Stimulated activated CD4-positive, alpha-beta T cell treated with anti-CD3 and anti-CD28 coated beads, TNF-alpha, amount 100 ng/mL, for 4 hours (primary cell): ENCODE measurements at places on chromosomes 12 and 14.

DNA sequence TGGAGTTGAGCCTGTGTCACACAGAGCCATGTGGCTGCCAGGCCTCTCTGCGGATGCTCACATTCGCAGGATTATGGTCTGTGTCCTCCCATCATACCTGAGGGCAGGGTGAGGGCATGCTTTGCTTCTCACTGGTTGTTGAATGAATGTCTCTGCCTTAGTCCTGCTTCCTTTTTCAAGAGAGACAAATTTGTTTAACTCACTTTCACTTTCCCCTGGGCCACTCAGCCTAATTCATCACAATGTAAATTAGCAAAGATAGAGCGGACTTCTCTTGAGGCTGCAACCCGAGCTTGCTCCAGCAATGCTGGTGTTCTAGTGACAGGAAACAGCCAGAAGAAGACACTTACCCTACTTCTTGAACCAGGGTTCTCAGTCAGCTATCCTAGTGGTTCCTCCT lies 35.5 kb upstream of the PAX9 start:
- DNase-seq: no peak

DNA sequence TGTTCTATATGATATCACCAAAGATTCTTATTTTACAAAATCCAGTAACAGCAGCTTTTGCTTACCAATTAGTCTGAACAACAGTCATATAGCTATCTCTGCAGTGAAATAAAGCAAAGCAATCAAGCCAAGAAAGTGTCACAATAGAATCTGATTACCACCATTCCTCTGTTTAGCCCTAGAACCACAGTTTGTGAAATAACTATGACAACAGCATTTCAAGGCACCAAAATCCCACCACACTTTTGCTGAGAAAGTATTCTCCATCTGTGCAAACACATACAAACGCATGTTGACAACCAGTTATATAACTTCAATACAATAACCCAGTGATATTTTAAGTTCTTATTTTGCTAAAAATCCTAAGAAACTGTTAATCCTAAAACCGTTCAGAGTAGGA lies 7.4 kb downstream of the PPP1R13B start:
- no peak for DNase-seq

- DNase-seq: no peak
These were observed 96.5 kb upstream of the VASH1 start for GRCh38 chr14:76664790-76665189.

GRCh38 chr12:123900871-123901376 lies 71.7 kb downstream of the CCDC92 start:
- no peak for DNase-seq

DNA sequence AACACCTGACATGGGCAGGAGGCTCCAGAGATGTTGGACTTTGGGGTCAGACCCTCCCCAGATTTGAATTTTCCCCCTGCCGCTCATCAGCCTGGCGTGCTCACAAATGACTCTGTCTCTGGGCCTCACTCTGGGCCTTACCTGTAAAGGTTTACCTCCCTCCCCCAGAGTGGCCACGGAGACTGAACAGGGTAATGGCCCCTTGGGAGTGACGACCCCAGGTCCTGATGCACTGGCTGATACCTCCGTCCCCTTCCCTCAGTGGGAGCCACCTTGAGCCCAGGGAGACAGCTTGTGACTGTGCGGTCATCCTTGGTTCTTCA lies 7.0 kb downstream of the SLC25A29 start:
- no peak for DNase-seq

DNA sequence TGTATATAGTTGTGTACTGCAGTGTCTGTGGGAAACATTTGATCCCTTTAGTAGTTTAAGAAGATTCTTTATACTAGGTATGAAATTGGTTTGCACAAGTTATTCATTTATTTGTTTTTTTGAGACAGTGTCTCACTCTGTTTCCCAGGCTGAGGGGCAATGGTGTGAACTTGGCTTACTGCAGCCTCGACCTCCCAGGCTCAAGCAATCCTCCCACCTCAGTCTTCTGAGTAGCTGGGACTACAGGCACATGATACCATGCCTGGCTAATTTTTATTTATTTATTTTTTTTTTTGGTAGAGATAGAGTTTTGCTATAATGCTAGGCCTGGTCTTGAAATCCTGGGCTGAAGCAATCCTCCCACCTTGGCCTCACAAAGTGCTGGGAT lies 209.4 kb downstream of the RASSF9 start:
- DNase-seq: no peak

DNA sequence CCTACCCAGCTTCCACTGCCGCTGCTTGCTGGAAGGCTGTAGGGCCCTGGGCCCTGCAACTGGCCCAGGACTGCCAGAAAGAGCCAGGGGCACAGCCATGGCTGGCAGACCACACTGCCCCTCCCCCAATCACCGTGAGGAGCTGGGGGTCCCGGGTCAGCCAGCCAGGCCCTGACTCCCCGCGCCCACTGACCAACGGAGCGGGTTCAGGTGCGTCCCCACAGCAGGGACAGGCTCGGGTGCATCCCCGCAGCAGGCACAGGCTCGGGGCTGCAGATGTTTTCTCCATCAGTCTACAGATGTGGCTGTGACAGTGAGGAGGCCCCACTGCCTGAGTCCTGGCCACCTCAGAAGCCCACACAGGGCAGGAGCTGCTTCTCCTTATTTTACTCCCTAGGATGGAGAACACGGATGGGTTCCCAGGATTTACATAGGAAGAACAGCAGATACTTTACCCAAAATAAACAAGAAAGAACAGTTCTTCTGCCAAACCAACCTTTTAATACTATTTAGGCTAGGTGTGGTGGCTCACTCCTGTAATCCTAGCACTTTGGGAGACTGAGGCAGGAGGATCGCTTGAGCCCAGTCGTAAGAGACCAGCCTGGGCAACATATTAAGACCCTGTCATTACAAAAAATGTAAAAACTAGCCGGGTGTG lies 61.1 kb downstream of the TESC start:
- no peak for DNase-seq

- no peak for DNase-seq
These were observed 19.4 kb downstream of the UTP20 start for GRCh38 chr12:101299346-101299745.

GRCh38 chr14:64877846-64878245 lies 1.9 kb downstream of the SPTB start:
- DNase-seq: no peak

- DNase-seq: no peak
These were observed 166.1 kb upstream of the CCND2 start for GRCh38 chr12:4107436-4107878.

- no peak for DNase-seq
These were observed 69.1 kb downstream of the VCPKMT start for GRCh38 chr14:50047274-50047676.

- no peak for DNase-seq
These were observed 10.0 kb downstream of the MARK3 start for GRCh38 chr14:103395244-103395643.

DNA sequence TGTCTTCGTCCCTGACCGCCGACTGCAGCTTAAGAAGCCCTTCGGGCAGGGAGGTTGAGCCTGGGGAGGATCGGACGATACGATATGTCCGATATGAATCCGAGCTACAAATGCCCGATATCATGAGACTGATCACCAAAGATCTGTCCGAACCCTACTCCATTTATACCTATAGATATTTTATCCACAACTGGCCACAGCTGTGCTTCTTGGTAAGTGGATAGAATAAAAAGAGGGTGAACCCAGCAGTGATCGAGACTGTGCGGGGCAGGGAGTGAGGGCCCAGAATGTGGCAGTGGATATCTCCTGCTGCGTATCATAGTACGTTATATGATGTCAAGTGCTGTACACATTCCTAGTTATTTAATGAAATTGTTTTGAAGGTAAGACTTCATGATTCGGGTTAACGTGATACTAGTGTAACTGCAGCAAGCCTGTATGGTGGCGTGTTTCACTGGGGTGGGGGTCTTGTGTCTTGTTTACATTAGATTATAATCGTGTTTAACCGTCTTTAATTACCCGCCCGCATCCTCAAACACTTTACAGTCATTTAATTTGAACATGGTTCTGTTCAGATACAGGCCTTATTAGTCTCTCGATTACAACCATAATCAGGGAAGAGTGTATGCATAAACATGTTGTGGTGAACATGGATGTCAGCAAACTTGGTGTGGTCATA lies 1.3 kb downstream of the NAA30 start:
- no peak for DNase-seq

GRCh38 chr14:36256126-36256801 lies 64.2 kb downstream of the MBIP start:
- DNase-seq: no peak

GRCh38 chr14:72544615-72545387 lies 349.1 kb downstream of the DPF3 start:
- DNase-seq: no peak

- DNase-seq: peak; percentile 21
These were observed 1.2 kb downstream of the DYRK2 start for GRCh38 chr12:67649570-67650387.

GRCh38 chr12:59151243-59151642 lies 230.9 kb upstream of the LRIG3 start:
- DNase-seq: no peak

DNA sequence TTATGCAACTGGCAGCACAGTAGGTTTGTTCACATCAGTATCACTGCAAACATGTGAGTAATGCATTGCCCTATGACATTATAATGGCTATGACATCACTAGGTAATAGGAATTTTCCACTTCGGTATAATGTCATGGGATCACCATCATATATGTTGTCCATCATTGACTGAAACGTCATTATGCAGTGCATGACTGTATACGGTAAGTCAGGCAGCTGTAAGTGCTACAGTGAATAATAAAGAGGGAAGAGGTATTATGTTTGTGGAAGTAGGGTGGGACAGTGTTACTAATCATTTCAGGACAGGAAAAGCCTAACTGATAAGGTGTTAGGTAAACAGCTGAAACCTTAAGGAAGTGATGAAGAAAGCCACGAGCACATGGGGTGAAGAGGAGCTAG lies 68.1 kb downstream of the ANO4 start:
- DNase-seq: no peak

DNA sequence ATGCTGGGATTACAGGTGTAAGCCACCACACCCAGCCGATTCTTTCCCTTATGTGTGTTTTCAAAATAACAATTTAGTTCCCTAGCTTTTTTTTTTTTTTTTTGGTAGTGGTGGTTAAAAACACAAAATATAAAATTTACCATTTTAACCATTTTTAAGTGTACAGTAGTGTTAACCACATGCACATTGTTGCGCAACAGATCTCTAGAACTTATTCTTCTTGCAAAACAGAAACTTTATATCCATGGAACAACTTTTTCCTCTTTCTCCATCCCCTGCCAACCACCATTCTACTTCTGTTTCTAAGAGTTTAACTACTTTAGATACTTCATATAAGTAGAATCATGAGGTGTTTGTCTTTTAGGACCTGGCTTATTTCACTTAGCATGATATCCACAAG lies 1.1 kb upstream of the NDUFA12 start:
- no peak for DNase-seq

DNA sequence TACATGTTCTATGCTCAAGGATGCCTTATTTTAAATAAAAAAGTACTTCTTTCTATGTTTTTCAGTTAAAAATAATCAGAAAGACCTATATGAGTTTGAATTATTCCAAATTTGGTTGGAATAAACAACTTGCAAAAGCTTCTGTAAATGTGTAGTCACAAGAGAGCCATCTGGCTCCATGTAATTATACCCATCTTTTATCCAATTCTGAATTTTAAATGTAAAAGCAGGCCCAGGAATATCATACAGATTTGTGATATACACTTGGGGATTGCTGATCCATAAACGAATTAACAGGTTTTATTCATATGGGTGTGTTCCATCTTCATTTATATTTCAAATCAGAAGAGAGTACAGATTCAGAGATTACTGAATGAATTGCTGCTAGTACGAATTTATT lies 329.2 kb upstream of the LRFN5 start:
- DNase-seq: no peak

GRCh38 chr12:203462-204260 lies 10.3 kb downstream of the SLC6A12 start:
- DNase-seq: no peak

GRCh38 chr12:24708718-24709117 lies 240.2 kb downstream of the BCAT1 start:
- no peak for DNase-seq

- DNase-seq: no peak
These were observed 110.2 kb downstream of the VCPKMT start for GRCh38 chr14:50006141-50006540.

DNA sequence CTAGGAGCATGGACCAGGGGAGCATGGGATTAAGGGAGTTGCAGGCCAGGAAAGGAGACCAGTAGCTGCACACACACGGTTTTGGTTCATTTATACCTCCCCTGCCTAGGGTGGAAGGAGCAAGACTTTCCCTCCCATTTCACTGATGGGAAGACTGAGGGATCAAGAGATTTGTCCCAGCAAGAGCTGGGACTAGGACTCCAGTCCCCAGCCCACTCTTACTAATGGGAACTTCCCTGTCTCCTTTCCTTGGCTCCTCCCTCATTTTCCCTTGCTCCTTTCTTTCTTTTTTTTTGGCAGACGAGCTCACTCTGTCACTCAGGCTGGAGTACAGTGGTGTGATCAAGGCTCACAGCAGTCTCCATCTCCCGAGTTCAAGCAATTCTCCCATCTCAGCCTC lies 13.0 kb downstream of the SCNN1A start:
- no peak for DNase-seq

GRCh38 chr14:20830831-20831230 lies 28.2 kb upstream of the RNASE1 start:
- no peak for DNase-seq

DNA sequence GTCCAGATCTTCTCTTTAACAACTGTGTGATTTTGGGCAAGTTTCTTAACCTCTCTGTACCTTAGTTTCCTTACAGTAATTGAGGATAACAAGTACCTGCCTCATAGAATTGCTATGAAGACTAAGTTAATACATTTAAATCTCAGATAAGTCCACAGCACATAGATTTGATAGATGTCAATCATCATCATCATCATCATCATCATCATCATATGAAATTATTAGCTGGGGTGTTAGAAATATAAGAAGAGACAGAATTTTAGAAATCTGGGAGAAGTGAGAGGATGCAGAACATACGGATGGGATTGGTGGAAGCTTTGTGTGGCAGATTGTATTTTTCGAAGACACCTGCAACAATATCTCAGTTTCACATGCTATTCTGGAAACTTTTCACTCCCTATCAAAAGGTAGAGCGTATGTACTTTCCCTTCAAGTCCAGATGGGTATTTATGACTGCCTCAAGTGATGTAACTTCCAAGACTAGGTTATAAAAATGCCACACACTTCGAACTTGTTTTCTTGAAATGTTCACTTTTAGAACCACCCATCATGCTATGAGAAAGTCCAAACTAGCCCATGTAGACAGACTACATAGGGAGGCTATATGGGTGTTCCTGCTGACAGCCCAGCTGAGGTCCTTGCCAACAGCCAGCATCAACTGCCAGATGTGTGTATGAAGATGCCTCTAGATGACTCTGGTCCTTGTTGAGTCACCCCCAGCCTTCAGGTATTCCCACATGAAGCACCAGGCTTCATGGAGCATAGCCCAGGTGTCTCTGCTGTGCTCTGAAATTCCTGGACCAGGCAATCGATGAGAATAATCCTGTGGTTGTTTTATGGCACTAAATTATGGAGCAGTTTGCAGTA lies 20.7 kb upstream of the SDR39U1 start:
- no peak for DNase-seq

- no peak for DNase-seq
These were observed 1413.2 kb downstream of the LRFN5 start for GRCh38 chr14:43019826-43020225.
